ENCODE measurements at places on chromosomes 1 and 21.

DNA sequence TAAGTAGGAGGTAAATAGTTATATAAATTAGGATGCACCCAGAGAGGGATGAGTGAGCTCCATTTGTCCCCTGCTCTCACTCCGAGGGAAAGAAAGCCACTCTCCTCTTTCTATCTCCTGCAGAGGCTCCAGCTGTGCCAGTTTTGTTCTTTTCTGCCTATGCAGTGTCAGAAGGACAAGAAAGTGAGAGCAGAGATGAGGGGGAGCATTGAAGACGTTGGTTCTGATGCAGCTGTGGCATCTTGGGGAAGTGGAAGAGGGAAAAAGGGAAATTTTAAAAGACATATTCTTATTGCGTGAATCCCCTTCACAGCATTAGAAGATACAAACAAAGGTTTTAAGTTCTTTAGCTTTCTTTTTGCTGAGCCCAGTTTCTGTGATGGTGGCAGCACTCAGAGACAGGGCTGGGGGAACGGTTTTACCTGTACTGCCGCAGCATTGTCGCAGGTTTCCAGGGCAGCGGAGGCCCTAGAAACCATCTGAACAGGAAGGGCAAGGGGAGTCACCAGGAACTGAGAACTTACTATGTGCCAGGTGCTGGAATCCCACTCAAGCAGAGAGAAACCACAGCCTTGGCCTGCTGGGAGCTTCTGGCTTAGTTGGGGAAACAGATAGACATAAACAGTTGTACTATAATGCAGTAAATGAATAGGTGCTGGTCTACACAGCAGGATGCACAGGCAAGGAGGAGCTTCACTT is 44.9 kb upstream of the USP24 start:
- no peak for DNase-seq

DNA sequence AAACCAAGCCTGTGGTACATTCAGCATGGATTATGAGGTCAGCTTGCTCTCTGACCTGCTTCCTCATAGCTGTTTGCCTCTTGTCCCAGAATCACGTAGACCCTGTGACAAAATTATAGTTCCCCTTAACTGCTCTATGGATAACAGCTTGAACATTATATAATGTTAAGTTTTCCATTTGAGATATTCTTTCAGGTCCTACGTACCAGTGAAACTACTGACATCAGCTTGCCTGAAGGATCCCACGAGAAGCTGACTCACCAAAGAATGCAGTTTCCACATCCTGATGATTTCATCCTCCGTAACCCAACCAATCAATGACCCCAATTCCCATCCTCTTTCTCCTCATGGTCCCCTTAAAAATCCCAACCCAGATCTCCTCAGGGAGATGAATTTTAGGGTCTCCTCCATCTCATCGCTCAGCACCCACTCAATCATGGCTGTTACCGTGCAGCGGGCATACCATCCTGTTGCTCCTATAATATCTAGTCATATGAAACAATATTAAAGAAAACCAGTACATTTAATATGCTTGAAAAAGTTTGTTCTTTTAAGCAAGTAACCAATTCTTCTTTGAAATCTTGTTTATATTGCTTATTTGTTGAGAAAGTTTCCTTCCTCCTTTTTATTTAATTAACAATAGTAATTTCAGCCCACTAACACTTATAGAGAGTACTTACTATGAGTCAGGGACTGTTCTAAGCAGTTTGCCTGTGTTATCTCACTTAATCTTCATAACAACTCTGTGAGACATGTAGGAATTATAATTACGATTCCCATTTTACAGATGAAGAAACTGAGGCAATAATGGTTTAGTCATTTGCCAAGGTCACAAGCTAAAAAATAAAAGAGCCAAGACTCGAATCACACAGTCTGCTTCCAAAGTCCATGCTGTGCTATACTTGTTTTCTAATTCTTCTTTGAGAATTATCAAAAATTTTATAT is 27.4 kb downstream of the CHML start:
- DNase-seq = no peak

GRCh38 chr1:6272868-6273267 is 12.0 kb upstream of the GPR153 start:
- no peak for DNase-seq

DNA sequence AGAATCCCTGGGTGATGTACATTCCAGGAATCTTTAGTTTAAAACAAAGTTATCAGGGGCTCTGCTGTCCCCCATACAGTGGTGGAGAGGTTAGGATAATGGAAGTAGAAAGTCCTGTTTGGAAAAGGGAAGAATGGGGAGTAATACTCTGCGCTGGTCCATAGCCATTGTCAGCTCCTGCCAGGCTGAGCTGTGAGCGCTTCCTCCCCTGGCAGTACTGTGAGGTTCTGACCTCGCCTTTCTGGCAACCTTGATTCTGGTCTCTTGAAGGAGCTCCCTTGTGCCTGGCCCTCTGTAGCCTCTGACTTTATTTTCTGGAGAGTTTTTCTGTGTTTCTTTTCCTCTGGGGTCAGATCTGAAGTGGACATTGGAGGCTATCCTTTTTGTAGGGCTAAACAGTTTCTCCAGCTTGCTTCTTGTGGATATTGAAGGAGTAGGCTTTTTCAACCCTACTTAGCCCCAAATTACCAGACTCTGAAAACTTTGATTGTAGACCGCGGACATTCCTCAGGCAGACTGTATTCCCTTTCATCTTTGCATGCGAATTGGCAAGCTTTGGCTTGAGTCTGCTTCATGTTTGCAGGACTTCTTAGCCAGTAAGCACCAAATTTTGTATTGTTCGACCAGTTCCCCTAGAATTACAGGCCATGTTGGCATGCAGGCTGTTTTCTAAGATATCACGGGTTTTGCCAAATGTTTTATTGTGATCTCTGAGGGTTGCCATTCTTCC is 13.8 kb downstream of the UBE4B start:
- DNase-seq = no peak

- DNase-seq = no peak
Observed at GRCh38 chr1:4494558-4494957, 159.9 kb upstream of the AJAP1 start.

GRCh38 chr1:194366705-194367104 is 1180.3 kb upstream of the B3GALT2 start:
- DNase-seq = no peak

DNA sequence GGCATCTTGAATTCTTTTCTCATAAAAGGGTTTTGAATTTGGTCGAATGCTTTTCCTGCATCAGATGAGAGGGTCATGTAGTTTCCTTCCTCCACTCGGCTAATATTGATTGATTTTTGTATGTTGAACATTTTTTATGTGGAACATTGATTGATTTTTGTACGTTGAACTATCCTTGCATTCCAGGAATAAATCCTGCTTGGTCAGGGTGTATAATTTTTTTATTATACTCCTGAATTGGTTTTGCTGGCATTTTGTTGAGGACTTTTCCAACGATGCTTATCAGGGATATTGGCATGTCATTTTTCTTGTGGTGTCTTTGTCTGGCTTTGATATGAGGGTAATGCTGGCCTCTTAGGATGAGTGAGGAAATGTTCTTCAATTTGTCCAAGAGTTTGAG is 8.5 kb downstream of the TMEM240 start:
- DNase-seq = no peak

GRCh38 chr1:1285102-1285571 is 4.9 kb downstream of the SCNN1D start:
- DNase-seq = no peak

DNA sequence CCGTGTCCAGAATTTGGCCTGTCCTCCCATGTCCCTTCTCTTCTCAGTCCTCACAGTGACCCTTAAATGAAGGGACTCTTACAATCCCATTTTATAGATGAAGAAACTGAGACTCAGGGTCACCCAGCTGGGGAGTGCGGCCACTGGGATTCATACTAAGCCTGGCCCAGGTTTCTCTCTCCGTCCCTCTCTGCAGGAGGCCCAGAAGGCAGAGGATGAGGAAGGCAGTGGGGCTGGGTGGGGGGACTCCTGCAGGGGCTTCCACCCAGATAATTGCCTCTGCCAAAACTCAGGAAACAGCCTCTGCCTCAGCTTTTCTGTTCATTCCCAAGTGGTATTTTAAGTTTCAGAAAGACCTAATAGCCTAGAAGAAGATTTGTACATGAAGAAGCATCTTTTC is 299.8 kb downstream of the MATN1 start:
- DNase-seq = no peak

GRCh38 chr1:197127246-197127912 is 19.1 kb downstream of the ASPM start:
- DNase-seq = no peak

DNA sequence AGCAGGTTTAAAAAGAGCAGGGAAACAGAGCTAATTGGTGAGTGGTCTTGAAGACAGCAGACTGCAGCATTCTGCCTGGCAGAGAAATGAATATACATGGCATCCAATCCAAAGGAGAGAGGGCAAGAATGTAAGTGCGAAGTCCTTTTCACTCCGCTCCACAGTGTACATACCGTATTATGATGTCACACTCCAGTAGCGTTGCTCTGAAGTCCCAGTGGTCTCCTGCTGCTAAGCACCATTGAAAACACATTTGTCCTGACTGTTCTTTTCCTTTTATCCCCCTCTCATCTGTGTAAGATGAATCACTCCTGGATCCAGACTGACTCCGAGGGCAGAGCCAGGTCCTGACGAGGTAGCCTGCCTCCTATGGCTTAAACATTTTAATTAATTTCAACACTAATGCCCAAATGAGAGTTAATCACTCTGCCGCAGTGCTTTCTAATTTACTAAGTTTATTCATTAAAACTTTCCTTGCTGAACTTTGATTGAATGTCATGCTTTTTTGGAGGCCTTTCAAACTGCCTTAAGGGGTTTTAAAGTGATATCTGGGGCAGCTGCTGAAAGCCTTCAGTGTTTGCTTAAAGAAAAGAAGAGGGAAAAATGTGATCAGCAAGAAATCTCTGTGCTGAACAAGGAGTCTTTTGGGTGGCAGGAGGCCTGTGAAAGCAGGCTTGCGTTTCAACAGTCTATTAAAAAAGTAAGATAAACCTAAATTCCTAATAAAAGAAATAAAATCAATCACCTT is 227.2 kb downstream of the ATG4C start:
- DNase-seq = no peak

GRCh38 chr1:202268817-202269216 is 72.9 kb downstream of the UBE2T start:
- DNase-seq = no peak

GRCh38 chr1:226332947-226333346 is 24.0 kb upstream of the LIN9 start:
- DNase-seq = no peak

GRCh38 chr1:57633056-57633455 is 209.2 kb upstream of the DAB1 start:
- no peak for DNase-seq

- no peak for DNase-seq
Observed at GRCh38 chr1:38455829-38456530, 403.6 kb downstream of the RRAGC start.

DNA sequence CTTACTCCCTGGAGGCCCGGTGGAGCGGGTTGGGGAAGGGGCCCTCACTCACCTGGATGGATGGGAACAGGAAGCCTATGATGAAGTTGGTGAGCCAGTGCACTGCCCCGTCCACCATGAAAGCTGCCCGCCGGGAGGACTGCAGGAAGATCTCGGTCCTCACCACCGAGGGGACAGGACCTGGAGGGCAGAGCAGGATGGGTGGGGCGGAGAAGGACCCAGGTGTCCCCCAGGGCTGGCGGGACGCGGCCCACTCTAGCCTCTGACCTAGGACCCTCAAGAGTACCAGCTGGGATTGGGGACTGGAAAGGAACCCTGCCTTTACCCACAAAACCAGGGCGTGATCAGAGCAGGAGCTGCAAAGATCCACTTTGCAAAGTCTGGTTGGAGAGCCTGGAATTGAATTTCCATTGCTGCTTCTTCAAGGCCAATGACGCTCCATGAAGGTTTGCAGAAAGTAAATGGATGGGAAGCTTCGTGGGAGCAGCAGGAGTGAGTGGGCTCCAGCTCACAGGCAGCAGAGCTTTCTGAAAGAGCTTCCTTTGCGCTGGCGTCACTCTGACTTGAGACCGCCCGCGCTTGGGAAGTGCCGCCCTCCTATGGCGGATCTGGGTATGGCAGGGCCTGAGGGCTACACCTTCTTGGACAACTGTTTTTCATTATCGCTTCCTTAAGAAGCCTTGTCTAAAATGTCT is 21.4 kb downstream of the SLC2A7 start:
- DNase-seq = peak; percentile 94

DNA sequence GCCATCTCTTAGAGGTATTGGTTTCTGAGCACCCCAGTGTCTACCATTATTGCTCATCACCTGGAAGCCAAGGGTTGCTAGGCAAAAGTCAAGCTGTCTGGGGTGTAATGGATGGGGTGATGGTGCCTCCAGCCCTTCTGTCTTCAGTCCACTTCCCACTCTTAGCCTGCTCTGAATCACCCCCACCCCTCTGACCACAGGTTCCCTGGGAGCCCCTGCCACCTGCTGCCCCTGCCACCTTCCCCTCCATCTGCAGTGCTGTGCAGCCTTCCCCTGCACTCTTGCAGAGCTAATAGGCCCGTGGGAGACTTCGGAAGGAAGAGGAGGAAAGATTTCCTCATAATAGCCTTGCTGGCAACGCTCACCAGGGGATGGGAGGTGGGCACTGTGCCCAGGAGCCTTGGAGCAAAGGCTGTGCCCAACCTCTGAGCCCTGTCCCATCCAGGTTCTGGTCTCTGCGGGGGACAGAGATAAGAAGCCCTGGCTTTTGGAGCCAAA is 35.5 kb downstream of the CAPN2 start:
- no peak for DNase-seq

DNA sequence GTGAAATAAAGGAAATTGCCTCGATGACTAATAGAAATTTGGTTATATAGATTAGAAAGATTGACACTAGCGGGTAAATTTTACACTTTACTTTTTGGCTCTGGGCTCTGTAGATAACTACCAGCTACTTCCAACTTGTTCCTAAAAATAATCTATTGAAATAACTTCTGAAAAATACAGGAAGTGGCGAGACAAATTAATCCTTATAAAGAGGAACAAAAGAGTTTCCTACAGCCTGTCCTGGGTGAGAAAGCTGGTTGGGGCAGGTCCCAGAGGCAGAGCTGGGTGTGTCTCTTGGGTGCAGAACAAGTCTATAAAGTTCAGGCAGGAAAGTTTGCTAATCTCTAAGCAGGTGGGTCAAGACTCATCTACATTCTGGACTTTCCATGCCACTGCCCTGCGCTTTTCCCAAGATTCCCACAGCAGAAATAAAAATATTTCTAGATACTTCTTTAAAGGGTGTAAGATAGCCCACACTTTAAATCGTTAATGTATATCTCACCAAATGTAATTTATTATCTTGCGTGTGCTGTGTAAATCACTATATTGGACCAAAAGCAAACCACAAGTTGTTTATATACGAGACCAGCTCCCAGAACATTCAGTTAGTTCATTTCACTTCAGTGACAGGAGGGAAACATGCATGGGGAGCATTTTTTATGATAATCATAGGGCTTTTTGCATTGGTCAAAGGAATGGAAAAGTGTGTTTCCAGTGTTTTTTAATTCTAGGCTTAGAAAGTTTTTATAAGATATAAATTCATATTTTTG is 70.1 kb upstream of the NRIP1 start:
- no peak for DNase-seq

DNA sequence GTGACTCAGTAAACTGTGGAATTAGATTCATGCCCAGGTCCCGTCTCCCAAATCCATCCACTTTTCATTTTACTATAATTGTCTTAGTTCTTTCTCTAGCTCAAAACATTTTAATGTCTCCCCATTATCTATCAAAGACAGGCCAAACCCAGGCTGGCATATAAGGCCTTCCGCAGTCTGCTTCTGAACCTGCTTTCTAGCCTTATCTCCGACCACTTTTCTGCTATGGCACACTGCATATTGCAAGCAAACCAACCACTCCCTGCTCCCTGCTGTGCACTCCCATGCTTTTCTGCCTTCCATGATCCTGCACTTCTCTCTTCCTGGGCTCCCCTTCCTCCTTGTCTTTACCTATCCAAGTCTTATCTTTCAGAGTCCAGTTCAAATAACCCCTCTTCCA is 17.3 kb upstream of the PIGM start:
- no peak for DNase-seq

GRCh38 chr1:81670286-81670685 is 130.4 kb upstream of the ADGRL2 start:
- no peak for DNase-seq
